ENCODE measurements at places on chromosomes 3 and 15.

DNA sequence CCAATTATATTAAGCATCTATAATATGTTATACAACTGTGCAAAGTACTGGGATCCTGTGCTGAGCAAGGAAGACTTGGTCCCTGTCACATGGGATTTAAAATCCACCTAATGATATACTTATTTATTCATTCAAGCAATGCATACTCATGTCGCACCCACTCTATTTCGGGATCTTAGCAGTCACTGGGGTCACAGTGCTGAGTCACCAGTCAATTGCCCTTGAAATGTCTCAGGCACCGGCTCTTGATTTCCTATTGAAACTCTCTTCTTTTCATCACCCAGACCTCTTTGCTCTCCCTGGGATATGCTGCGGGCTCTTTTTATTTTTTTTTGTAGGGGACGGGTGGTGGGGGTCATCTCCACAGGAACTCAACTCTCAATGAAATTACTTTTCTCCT, 194.5 kb upstream of the GAP43 start:
- DNase-seq, result no peak

- no peak for DNase-seq
These were observed 335.2 kb downstream of the NSUN3 start for GRCh38 chr3:94398036-94398435.

DNA sequence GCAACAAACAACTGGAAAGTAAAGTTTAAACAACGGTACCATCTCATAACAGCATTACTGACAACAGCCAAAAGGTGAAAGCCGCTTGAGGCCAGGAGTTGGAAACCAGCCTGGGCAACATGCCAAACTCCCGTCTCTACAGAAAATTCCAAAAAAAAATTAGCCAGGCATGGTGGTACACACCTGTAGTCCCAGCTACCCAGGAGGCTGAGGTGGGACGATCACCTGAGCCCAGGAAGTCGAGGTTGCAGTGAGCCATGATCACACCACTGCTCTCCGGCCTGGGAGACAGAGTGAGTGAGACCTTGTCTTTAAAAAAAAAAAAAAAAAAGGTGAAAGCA, 4.4 kb downstream of the TNK2 start:
- no peak for DNase-seq

- no peak for DNase-seq
These were observed 25.1 kb upstream of the FSIP1 start for GRCh38 chr15:39807791-39808190.

DNA sequence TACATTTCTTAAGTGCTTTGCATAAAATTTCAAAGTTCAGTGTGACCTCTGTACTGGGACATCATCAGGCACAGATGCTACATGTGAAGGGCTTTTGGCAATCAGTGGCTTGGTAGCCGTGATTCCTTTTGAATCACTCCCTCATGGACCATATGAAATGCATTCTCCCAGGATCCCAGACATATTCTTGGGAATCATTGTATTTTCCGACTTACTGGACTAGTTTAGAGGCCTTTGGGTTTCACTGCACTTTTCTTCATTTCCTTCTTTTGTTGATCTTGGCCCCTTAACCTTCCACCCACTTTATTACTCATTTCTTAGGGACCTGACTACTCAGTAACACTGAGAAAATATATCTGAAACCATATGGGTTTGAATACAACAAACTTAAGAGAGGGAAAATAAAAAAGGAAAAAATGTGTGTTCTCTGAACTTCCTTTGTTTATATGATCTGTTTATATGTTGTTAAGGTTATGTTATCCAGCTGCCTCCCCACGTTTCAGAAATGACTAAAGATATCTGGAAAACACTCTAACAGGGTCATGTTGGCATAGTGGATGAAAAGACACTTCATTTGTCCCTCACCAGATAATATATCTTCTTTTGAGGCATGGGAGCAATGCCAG, 35.1 kb downstream of the HMG20A start:
- DNase-seq, result no peak

DNA sequence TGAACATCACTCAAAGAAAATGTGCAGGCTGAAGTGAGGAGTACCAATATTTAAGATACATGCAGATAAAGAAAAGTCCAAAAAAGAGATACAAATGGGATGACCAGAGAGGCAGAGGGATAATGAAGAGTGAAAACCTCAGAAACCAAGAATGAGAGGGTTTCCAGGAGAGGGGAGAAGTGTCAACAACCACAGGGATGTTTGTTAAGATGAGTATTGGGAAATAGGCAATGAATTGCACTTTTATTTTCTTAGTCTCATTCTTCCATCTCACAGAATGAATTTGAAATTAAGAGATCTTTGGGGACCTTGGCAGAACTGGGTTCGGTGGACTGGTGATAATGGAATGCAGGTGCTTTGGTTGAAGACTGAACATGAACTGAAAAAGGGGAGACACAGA, 102.5 kb downstream of the ECT2 start:
- no peak for DNase-seq

- DNase-seq, result no peak
These were observed 248.4 kb downstream of the ISL2 start for GRCh38 chr15:76584868-76585575.

GRCh38 chr15:92140796-92141195, 252.9 kb upstream of the ST8SIA2 start:
- no peak for DNase-seq

DNA sequence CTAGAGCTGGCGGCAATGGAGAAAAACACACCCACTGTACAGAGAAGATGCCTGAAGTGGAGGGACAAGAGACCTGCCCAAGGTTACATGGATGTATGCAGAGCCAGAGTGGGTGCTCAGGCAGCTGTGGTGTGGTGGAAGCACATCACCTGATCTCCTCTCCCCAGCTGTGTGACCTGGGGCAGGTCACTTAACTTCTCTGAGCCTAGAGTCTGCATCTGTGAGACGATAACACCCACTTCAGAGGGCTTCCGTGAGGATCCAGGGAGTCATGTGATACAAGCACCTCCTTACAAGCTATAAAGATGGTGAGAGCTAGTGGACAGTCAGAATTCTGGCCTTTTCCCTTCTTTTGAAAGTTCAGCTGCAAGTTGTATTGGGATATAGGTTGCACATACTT, 55.1 kb upstream of the HERC1 start:
- no peak for DNase-seq

GRCh38 chr3:37107846-37108245, 66.5 kb downstream of the LRRFIP2 start:
- DNase-seq, result no peak

DNA sequence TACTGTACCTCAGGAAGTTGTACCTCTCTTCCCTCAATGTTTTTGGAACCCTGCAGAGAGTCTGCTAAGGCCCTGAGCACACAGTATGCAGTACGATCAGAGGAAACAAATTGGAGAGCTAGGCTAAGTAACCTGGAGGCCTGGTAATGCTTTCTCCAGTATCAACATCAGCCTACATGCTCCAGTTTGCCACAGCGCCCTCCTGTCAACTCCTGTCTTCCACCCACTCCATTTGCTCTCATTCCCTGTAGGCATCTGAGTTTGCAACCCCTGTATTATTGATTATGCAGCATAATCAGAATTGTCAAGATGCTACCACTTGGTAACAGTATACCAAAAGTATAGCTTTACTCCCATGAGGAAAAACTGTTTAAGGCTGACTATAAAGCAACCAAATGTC, 14.4 kb downstream of the POLG start:
- no peak for DNase-seq

GRCh38 chr15:74961616-74962015, 5.0 kb upstream of the RPP25 start:
- no peak for DNase-seq

- no peak for DNase-seq
These were observed 161.3 kb upstream of the CBLB start for GRCh38 chr3:106029954-106030626.

DNA sequence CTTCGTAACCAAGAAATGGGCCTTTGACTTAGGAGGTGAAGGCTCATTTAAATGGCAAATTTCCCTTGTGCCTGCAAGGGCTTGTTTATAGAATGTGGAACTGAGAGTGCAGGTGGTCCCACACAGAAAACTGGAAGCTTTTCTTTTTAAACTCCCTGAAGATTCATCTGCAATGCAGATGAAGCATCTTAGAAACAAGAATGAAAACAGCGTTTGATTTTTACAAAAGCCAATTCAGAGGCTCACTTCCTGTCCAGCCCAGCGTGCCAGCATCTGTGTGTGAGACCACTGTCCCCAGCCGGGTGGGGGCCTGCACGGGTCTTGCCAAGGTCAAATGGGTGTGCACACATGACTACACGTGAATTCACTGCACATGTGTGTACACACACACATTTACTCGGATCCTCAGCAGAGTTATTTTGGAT, 94.7 kb downstream of the LINGO1 start:
- no peak for DNase-seq

DNA sequence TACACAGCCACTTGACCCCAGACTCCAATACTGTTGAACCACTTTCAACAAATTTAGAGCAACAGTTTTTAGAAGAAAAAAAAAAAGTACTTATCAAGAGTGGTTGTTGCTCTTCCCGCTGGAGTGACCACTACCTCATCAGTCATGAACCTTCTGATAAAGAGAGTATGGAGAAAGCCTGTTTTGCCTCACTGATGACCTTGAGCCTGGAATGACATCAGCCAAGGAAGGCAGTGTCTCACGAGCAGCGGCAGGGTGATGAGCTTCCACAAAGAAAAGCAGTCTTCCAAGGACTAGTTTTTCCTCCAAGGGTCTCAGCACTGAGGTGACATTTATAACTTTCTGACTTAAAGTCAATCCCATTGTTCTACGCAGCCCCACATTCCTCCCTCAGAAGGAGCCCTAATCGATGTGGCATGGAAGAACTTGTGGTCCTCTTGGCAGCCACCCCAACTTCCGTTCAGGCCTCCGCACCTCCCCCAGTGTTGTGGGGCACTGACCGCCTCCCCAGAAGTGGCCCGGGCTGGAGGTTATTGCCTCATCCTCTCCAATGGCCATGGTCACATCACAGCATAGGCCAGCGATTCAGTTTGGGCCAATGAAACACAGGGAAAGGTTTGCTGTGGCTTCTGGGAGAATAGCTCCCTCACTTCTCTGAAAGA, 1.8 kb upstream of the CYP11A1 start:
- DNase-seq, result no peak

DNA sequence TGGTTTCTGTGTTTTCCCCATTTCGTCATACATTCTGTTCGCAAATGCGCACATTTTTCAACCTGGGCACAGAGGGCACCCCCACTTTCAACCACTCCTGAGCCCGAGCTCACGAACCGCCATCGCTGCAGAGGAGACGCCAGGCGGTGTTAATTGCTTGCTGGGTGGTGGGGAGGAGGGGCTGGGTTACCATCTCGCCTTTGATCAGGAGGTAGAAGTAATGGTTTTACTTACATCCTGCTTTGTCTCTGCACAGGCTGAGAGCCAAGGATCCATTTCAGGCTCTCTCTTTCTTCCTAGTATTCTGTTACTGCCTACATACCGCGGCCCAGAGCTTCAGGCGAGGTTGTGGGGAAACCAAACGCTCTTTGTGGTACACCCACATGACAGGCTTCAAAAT, 177.3 kb upstream of the WNT5A start:
- DNase-seq, result no peak

DNA sequence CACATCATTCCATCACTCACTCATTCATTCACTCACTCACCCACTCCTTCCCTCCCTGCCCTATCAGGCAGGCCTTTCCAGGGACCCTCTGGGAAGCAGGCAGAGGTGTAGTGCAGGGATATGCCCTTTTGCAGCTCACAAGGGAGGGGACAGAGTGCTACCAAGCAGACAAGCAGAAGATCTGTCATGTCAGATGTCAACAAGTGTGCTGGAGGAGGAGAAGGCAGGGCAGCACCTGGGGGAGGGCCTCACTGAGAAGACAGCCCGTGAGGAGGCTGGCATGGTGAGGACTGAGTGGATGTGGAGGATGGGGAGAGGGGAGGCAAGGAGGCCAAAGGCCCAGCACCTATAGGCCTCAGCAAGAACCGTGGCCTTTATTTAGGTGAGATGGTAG, 15.3 kb downstream of the ABTB1 start:
- no peak for DNase-seq

DNA sequence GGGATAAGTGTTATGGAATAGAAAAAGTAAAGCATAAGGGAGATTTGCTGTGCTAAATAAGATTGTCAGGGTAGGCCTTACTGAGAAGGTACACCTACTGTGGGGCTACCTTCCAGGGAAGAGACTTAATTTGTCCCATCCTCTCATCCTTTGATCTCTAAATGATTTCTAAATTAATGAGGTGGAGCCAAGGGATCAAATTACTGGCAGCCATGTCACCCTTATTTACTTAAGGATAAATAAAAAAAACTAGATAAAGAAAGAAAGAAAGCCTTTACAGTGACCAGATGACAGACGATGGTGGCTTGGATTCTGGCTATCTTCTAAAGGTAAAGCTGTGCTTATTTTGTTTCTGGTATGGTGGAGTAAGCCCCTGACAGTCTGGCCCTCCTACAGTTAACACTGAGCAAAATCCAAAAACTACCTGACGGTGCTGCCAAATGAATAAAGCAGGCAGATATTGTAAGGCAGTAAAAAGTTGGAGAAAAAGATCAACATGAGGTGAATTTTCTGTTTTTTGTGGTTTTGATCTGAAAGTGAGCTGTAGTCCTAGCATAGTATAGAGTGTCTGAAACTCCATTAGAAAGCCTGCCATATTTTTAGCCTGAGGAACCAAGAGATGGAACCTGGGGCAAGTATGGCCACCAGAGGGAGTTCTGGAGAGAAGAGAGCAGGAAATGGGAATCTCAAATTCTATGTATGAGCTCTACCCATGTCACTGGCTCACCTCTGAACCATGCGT, 285.1 kb upstream of the MANF start:
- no peak for DNase-seq

DNA sequence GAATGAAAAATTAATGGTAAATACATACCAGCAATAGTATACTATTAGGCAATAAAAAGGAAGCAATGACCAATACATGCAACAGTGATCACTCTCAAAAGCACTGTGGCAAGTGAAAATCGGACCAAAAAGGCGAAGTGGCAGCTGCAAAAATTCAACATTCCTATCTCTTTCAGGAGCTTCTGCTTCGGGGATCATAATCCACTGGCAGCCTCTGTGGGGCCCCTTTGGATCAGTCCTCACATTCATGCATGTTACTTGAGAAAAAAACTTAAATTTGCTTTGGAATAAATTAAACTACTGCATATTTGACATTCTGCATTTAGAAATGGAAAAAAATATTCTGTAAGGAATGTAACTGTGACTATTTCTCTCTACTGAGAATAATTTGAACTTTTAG, 425.6 kb downstream of the NR2F2 start:
- DNase-seq, result no peak

DNA sequence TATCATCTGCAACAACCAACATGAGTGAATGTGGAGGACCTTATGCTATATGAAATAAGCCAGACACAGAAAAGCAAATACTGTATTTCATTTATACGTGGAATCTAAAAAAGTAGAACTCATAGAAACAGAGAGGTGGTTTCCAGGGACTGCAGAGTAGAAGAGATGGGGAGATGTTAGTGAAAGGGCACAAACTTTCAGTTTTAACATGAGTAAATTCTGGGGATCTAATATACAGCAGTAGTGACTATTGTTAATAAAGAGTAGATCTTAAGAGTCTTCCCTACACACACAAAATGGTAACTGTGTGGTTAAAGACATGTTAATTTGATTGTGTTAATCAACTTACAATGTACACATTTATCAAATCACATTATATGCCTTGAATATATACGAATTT, 20.9 kb upstream of the MELTF start:
- DNase-seq, result no peak

Measured in stimulated activated CD8-positive, alpha-beta memory T cell treated with anti-CD3 and anti-CD28 coated beads, Interleukin-4, amount 100 ng/mL, for 24 hours (primary cell).